ENCODE measurements at places on chromosomes 5 and 9.

GRCh38 chr9:123360161-123361085 is 4.4 kb downstream of the CRB2 start:
- DNase-seq = no peak

- peak; percentile 85 for DNase-seq
Observed at GRCh38 chr5:126137891-126138280, 285.3 kb upstream of the GRAMD2B start.

- peak; percentile 59 for DNase-seq
Observed at GRCh38 chr9:76626141-76626540, 138.1 kb upstream of the PCA3 start.

DNA sequence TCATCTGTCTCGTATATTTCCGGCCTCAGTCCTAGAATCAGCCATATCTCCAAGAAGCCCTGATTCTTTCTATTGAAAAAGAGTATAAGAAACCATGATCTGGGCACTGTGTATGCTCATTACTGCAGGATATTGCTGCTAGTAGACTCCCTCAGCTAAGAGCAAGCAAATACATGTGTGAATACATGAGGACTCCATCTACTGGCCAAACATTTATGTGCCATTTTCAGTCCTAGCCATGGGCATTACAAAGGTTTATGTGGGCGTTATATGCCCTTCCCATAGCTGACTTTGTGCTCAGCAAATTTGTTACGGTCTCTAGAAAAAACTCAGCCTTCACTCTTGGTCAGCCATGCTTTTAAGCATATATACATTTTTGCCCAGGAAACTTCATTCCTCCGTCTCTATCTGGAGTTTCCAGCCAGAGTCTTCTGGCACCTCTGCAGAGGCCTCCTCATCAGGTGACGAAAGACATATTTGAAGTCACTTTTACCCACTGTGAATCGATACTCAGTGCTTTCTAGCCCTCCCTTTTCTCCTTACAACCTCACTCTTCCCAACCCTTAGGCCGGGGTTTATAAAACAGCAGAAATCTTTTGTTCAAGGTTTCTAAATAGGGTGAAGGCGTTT is 1495.6 kb upstream of the CDH6 start:
- DNase-seq = no peak

GRCh38 chr5:72692231-72692637 is 124.2 kb upstream of the TNPO1 start:
- peak; percentile 45 for DNase-seq

- DNase-seq = no peak
Observed at GRCh38 chr5:151123897-151124751, 33.5 kb downstream of the ANXA6 start.

- no peak for DNase-seq
Observed at GRCh38 chr9:14723301-14723700, 768 bp upstream of the CER1 start.

- no peak for DNase-seq
Observed at GRCh38 chr9:136481558-136481957, 1.3 kb downstream of the SEC16A start.

DNA sequence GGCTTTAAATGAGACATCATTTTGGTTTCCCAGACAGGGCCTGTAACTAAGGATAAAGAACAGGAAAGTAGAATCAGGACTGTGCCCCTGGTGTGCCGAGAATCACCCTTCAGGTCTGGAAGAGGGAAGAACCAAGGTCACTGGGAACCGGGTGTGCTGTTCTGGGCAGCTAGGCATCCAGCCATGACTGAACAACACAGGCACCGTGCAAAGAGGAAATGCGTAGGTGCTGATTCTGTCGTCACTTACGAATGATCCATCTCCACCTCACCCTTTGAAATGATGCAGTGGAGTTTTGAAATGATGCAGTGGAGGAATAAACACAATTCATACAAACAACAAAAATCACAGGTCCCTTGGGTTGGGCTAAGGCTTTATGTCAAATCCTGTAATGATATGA is 64.4 kb downstream of the MAP1B start:
- DNase-seq = no peak

GRCh38 chr5:2187156-2187555 is 304.4 kb upstream of the IRX4 start:
- no peak for DNase-seq

DNA sequence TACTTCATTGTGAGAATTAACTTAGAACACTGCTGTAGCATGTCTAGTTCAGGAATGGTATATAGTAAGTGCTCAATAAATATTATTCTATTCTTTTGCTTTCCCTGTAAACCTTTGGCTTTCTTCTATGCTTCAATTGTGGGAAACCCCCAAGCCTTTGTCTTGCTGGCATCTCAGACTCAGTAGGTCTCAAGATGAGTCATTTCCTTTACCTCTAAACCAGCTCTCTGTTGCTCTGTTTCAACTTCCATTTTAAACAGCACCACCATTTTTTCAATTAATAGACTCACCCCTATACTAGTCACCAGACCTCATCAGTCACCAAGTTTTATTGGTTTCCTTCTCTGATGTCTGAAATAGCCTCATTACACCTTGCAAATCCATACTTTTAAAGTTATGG is 43.5 kb downstream of the DMAC1 start:
- no peak for DNase-seq

Data from skin of body (tissue), 3 donors.